H7 (cell line): ENCODE measurements at places on chromosomes 5 and 9. TPM values are rescaled to one million over a fixed set of nuclear protein-coding genes. Genes with fewer than 3 reads are reported as not detected.

SLIT3 gene
- total RNA-seq: 0.48 and 0.97 TPM in 2 replicates

GRCh38 chr5:149037817-149038216 is 25.0 kb downstream of the SH3TC2 start:
- DNase-seq: no peak

DNA sequence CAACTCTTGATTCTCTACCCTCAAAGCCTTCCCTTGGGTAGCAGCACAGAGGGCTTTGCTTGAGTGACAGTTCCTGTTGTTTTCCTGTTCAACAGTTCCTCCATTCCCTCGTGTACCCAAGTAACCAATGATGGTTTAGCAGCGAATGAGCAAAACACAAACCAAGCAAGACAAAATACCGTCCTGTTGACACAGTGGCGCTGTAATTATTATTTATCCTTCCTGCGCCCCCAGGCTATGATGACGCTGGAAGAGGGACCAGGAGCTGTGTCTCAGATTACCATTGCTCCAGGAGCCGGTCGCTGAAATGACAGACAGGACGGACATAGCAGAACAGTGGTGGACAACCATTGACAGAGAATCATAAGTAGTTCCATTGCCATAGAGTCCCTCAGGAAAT is 154.8 kb downstream of the GADD45G start:
- DNase-seq: no peak

- DNase-seq: peak; percentile 42
These were observed 67.6 kb downstream of the HMCN2 start for GRCh38 chr9:130333041-130333711.
